ENCODE measurements at places on chromosomes 16 and 17.
A peak's percentile ranks its signal among the peaks of the same experiment; 100 is the strongest.

DNA sequence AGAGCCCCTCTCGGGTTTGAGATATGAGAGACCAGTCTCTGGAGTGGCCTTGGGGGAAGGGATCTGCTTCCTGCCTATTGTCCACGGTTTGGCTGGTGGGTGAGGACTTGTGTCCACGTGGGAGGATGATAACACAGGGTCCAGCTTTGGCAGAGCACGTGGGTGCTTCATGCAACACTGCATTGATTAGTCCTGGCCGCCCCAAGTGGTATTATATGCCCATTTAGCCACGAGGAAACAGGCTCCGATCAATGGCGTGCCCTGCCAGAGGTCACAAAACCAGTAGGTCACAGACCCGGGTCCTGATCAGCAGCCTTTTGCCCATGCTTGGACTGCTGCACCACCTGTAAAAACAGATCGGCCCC is 141.6 kb downstream of the RGS9 start:
- DNase-seq = no peak

DNA sequence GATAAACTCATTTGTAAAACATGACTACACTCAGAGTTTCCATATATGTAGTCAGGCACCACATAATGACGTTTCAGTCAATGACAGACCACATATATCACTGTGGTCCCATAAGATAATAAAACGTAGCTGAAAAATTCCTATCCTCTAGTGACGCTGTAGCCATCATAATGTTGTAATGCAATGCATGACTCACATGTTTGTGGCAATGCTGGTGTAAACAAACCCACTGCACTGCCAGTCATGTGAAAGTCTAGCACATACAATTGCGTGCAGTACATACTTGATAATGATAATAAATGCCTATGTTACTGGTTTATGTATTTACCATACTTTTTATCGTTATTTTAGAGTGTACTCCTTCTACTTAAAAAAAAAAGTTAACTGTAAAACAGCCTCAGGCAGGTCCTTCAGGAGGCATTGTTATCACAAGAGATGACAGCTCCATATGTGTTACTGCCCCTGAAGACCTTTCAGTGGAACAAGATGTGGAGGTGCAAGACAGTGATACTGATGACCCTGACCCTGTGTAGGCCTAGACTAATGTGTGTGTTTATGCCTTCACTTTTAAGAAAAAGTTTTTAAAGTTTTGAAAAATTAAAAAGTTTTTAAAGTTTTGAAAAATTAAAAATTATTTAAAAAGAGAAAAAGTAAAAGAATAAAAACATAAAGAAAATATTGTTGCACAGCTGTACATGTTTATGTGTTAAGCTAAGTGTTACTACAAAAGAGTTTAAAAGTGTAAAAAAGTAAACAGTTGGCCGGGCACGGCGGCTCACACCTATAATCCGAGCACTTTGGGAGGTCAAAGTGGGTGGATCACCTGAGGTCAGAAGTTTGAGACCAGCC is 9.0 kb downstream of the STAT5B start:
- DNase-seq = peak; percentile 68

DNA sequence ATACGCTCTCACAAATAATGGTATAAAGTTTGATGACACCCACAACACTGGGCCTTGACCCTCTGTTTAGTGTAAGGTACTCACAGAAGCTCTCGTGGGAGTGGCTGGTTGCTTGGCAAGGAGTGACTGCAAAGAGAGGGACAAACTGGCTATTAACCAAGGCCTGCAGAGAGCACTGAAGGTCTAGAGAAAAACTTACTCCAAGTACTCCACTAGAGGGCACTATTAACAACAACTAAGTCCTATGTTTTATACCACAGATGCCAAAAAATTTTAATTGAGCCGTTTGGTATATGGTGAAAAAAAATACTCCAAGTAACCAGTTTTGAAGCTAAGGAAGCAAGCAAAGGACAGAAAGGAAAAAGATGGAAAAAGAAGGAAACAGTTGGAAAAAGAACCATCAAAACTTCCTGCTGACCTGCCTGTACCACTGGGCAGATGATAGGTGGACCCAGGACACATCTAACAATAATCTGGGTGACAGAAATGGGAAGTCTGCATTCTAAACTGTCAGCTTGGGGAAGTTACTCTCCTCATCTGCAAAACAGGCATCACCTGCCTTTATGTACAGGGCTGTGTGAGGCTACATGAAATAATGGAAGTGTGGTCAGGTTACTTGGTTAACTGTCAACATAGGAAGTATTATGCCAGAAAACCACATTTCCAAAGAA is 23.2 kb downstream of the DYNC1LI2 start:
- peak; percentile 84 for DNase-seq

- no peak for DNase-seq
These were observed 14.5 kb downstream of the MPO start for GRCh38 chr17:58265902-58266875.

DNA sequence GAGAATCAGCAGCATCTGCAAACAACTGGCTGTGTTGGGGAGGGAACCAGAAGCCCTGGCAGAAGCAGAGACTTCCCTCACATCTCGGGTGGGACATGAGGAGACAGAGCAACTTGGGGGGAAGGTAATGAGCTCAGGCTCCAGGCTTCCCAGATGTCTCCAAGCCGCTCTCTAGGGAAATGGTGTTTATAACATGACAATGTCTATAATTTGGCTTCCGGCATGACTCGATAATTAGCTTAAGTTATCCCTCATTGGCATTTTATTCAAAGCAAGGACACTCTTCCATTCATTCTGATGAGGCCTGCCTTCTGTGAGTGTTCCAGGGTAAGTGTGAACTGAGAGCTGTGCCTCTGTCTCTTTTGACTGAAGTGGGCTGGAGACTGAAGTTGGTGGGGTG is 14.7 kb upstream of the MLLT6 start:
- DNase-seq = no peak

DNA sequence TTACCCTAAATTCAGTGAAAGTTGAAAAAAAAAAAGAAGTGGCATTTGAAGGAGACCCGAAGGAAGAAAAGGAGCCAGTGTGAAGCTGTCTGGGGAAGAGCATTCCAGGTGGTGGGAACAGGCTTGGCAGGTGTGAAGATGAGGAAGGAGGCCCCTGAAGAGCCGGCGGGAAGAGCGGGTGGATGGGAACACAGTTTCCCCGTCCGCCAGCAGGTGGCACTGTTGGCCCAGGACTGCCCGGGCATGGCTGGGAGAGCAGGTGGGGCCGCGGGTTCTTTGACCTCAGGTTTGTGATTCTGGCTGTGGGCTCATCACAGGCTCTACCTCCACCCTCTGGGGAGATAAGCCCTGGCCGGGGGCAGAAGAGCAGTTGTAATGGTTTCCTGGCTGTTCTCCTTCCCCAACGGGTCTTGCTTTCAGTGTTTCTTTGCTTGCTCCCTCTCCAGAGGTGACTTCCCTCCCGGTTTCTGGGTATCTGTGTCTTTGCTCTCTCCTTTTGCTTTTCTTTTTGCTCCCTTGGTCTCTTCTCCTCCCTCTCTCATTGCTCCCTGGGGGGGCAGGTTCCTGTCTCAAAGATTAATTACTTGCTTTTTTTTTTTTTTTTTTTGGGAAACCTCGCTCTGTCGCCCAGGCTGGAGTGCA is 32.3 kb downstream of the RAP1GAP2 start:
- DNase-seq = peak; percentile 36

GRCh38 chr17:59527931-59528330 is 37.5 kb upstream of the DHX40 start:
- DNase-seq = no peak

GRCh38 chr17:9150446-9151090 is 129.3 kb downstream of the NTN1 start:
- no peak for DNase-seq

DNA sequence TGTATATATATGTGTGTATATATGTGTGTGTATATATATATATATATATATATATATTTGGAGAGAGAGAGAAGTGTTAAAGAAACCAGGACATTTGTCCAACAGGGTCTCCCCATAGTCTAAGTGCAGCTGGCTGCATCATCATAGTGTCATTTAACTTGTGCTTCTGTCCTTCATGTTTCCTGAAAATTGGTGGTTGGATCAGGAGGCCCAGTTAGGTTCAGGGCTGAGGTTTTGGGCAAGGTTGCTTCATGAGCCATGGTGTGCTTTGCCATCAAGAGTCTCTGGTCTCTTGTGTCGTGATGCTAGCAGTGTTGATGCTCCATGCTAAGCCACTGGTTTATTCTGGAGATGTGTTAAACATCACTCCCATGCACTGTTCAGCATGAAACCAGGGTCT is 85.3 kb downstream of the C16orf95 start:
- no peak for DNase-seq

DNA sequence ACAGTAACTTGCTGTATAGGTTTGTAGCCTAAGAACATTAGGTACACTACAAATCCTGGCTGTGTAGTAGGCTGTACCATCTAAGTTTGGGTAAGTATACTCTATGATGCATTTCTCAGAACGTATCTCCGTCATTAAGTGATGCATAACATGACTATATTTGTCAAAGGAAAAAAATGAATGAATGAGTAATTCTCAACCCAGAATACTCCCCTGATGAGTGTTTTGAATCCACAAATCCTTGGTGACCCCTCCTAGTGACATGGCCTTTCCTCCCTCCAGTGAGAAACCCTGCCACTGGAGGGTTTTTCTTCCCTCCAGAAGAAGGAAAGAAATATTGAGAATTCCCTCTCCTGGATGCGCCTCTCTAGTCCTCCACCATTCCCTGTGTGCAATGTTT is 24.0 kb upstream of the SALL1 start:
- DNase-seq = peak; percentile 6

- no peak for DNase-seq
These were observed 161.9 kb downstream of the WSCD1 start for GRCh38 chr17:6231886-6232731.

DNA sequence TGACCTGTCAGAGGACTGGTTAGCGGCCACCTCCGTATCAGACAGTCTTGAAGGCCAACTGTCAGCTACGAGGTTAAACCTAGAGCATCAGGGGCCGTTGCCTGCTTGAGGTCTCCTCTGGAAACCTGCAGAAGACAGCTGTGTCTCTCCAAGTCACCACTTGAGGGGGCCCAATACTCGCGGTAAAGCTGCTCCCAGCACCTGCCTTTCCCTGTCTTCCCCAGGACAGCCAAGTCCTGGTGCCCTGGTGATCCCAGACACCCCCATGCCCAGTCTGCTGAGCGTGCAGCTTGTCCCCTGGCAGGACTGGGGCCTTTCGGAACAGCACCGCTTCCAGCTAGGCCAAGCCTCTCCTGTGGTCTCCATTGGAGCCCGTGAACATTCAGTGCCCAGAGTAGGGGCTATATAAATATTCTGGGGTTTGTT is 80.1 kb downstream of the DNAH17 start:
- DNase-seq = peak; percentile 75

DNA sequence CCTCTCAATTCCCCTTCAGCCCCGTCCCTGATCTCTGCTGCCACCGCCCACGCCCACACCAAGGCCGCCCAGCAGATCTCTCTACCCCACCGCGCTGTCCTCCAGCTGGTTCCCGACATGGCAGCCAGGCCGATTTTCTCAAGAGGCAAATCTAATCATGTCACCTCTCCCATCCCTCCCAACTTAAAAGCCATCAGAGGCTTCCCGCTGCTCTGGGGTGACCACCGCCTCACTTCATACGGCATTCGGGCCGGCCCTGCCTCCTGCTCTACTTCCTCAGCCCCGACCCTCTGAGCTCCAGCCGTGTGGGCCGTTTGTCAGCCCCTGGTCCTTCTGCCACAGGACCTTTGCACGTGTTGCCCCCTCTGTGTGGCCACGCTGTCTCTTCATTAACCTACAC is 63.2 kb downstream of the RPH3AL start:
- DNase-seq = no peak

DNA sequence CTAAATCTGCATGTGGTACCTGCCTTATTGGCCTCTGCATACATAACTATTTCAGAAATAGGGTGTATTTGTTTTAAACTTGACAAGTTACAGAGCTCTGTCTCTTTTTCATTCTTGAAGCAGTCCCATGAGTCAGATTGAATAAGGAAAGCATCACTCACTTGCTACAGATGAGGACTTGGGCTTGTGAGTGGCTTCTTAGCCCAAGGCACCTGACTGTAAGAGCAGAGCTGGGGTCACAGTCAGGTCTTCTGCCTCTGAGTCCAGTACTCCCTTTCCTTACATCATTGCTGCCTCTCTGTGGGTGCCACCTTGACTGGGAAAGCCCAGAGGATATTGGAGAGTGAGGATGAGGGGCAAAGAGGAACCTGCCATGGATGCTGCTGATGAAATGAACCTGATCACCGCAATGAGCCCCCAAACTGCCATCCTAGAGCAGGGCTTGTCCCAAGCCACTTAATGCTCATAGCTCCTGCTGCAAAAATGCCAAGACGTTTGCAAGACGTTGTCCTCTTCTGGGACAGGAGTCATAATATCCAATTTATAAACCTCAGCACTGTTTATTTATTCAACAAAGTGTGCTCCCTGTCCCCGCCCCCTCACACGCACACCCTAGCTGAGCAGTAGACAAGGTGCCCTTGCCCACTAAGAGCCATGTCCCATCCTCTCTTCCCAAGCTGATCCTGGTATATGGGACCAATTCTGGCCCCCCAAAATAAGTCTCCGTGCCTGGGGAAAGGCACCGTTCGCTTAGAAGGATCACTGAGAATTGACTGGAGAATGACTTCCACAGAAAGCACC is 74.1 kb downstream of the CCDC182 start:
- no peak for DNase-seq

DNA sequence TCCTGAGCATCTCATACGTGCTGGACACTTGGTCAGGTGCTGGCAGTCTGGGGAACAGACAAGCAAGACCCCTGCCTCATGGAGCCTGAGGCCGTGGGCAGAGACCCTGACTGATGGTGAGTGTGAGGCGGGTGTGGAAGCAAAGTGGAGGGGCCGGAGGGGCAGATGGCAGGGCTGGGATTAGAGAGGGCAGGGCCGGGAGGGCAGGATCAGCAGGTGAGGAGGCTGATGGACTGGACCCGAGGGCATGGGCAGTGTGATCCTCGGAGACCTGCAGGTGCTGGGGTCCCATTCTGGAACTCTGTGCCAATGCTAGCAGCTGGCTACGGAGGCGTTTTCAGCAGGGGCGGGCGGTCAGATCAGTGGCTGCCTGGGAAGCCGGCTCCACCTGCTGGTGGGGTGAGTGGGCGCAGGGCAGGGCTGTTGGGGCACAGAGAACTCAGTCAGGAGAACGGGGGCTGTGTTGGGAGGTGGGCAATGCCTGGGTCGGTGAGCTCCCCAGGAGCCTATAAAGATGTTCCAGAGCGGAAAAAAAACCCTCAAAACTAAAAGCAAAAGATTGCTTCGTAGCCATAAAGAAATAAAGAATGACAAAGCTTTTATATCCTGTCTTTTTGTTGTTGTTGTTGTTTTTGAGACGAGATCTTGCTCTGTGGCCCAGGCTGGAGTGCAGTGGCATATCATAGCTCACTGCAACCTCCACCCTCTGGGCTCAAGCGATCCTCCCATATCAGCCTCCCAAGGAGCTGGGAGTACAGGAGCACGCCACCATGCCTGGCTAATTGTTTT is 8.9 kb upstream of the C16orf74 start:
- no peak for DNase-seq

DNA sequence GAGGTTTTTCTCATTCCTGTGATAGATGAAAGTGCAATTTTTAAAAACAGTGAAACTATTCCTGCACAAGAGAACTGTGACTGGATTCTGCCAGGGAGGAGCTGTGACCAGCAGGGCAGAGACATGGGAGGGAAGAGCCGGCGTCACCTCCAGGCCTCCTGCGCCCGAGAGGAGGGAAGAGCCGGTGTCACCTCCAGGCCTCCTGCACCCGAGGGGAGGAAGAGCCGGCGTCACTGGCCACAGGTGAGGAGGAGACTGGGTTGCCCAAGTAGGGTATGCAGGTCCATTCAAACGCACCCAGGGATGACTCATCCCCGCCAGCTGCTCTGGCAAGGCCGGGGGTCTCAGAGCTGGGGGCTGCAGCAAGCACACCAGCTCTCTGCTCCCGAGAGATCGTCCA is 56.7 kb downstream of the METRNL start:
- no peak for DNase-seq
